ENCODE measurements at places on chromosomes 12 and 14. TPM values are rescaled to one million over a fixed set of nuclear protein-coding genes. Genes with fewer than 3 reads are reported as not detected.

GRCh38 chr12:78121969-78122610, 291.4 kb downstream of the NAV3 start:
- H3K27me3 ChIP-seq: no peaks in the 10 kb centered on the region
- H3K4me3 ChIP-seq: no peak overlapping the region
- no peak for DNase-seq
- H3K4me1 ChIP-seq: no peaks in the 10 kb centered on the region
- no peaks in the 10 kb centered on the region for H3K36me3 ChIP-seq

- peak overlapping the region; percentile 91 for H3K27ac ChIP-seq
- peaks cover 2% of the 10 kb centered on the region for H3K36me3 ChIP-seq
- no peaks in the 10 kb centered on the region for H3K27me3 ChIP-seq
- H3K4me3 ChIP-seq: no peak overlapping the region
Measured at GRCh38 chr12:32272465-32272864, 126.9 kb upstream of the FGD4 start.

- no peaks in the 10 kb centered on the region for H3K4me1 ChIP-seq
- H3K36me3 ChIP-seq: no peaks in the 10 kb centered on the region
- no peak for DNase-seq
- no peak overlapping the region for H3K27ac ChIP-seq
- H3K27me3 ChIP-seq: peaks cover 47% of the 10 kb centered on the region
- no peak overlapping the region for H3K4me3 ChIP-seq
Measured at GRCh38 chr12:131634037-131634436, 76.9 kb upstream of the SFSWAP start.

GRCh38 chr12:3161861-3162260, 84.7 kb downstream of the TSPAN9 start:
- peaks cover 11% of the 10 kb centered on the region for H3K27me3 ChIP-seq
- H3K4me1 ChIP-seq: peaks cover 9% of the 10 kb centered on the region
- no peak for DNase-seq

DNA sequence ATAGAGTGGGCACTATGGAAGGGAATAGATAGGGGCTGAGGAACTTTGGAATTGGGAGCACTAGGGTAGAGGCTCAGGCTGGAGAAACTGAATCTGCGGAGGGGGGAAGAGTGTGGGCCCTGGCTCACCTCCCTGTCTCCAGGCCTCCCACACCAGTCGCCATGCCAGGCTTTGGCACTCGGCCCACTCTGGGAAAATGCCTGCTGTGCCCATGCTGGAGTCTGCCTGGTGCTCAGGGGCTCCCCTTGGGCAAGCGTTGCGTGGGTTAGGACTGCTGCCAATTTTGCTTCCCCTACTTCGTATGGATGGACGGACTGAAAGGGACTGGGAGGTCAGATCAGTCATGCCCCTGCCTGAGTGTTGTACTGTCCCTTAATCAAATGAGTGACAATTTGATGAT, 34.6 kb upstream of the CISTR start:
- H3K27ac ChIP-seq: no peak overlapping the region
- H3K27me3 ChIP-seq: peaks cover 69% of the 10 kb centered on the region
- H3K4me1 ChIP-seq: no peaks in the 10 kb centered on the region
- H3K4me3 ChIP-seq: no peak overlapping the region
- no peak for DNase-seq

Gene DNAJC22
- total RNA-seq: 36.0 TPM

DNA sequence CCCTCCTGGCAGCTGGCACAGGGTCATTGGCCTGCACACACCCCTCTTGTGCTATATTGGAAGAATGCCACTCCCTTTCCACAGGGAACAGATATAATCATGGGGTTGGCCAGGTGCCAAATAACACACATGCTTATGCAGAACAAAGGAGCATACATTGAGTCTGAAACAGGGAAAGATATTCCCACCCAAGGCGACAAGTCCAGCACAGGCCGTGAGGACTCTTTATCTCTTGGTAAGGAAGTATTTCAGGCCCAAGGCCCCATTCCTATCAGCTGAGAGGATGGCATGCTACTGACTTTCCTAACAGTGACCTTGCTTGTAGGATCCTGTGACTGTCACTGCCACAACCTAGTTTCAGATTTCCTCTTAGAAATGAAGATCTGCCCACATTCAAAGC, 59.0 kb upstream of the STXBP6 start:
- H3K4me3 ChIP-seq: no peak overlapping the region
- no peak overlapping the region for H3K27ac ChIP-seq
- peaks cover 14% of the 10 kb centered on the region for H3K27me3 ChIP-seq
- no peak for DNase-seq
- peaks cover 12% of the 10 kb centered on the region for H3K4me1 ChIP-seq

GRCh38 chr12:53325511-53326061, 4.2 kb upstream of the AAAS start:
- no peak for DNase-seq
- peaks cover 21% of the 10 kb centered on the region for H3K4me1 ChIP-seq
- peaks cover 40% of the 10 kb centered on the region for H3K27me3 ChIP-seq
- no peak overlapping the region for H3K27ac ChIP-seq
- H3K36me3 ChIP-seq: no peaks in the 10 kb centered on the region
- peak overlapping the region; percentile 67 for H3K4me3 ChIP-seq

Gene KRT83
- total RNA-seq: not detected

- no peaks in the 10 kb centered on the region for H3K36me3 ChIP-seq
- H3K4me3 ChIP-seq: no peak overlapping the region
- no peak overlapping the region for H3K27ac ChIP-seq
- no peak for DNase-seq
Measured at GRCh38 chr12:67531051-67531450, 117.5 kb upstream of the DYRK2 start.

Gene CYP46A1
- 2.9 TPM for total RNA-seq

Gene MYBPC1
- not detected for total RNA-seq

GRCh38 chr14:61671082-61671481, 24.2 kb upstream of the HIF1A start:
- H3K27ac ChIP-seq: no peak overlapping the region
- H3K4me3 ChIP-seq: no peak overlapping the region
- no peaks in the 10 kb centered on the region for H3K4me1 ChIP-seq
- no peaks in the 10 kb centered on the region for H3K27me3 ChIP-seq
- DNase-seq: no peak

Gene ANKRD33
- 0.14 TPM for total RNA-seq

GRCh38 chr12:45866299-45866698, 124.1 kb downstream of the SCAF11 start:
- H3K4me3 ChIP-seq: no peak overlapping the region
- H3K4me1 ChIP-seq: peaks cover 4% of the 10 kb centered on the region
- no peak overlapping the region for H3K27ac ChIP-seq

GRCh38 chr12:54448344-54448743, 25.1 kb downstream of the GTSF1 start:
- DNase-seq: no peak
- peaks cover 2% of the 10 kb centered on the region for H3K4me1 ChIP-seq
- H3K36me3 ChIP-seq: no peaks in the 10 kb centered on the region
- peaks cover 20% of the 10 kb centered on the region for H3K27me3 ChIP-seq

DNA sequence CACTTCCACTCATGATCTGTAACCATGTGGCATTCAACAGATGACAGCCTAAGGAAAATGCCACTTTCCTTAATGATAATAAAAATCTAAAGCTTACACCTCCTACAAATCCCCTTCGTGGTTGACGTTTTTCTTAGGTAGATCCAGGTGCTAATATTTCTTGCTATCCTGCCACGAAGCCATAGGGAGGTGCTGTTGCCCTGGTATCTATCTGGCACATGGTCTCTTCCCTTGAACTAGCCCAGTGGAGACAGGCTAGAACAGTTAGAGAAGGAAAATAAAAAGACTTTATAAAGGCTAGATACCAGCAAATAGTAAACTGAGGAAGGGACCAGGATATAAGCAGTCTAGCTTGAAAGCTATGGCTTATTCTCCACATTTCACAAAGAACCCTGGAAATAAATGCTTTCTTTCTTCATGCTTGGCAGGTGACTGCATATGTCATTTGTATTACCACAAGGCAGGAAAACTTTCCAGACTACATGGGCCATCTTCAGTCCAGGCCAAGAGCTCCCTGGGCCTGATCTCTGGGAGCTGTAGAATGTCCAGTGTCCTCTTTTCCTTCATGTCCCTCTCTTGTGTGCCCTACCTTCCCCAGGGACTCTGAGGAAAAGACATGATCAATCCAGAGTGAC, 15.3 kb downstream of the SPIC start:
- H3K4me3 ChIP-seq: no peak overlapping the region
- no peaks in the 10 kb centered on the region for H3K36me3 ChIP-seq
- DNase-seq: no peak
- no peaks in the 10 kb centered on the region for H3K4me1 ChIP-seq
- no peak overlapping the region for H3K27ac ChIP-seq
- peaks cover 3% of the 10 kb centered on the region for H3K27me3 ChIP-seq

DNA sequence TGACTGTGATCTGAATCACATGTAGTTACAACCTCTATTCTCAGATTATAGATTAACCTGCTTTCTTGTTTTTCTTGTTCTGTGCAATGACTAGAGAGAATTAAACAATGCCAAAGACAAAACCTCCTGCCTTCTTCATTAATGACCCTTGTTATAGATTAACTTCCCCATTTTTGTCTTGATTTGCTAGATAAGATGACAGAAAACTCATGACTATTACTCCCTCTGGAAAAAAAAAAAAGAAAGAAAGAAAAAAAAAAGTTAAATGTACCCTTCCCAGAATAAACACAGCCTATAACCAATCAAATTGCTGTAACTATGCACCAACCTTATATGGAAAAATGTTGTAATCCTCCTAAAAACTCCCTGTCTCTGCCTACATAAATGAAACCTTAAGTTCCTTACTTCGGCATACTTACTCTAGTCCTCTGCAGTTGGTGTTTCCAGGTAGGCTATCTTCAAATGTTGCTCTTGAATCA, 41.1 kb upstream of the PCED1B start:
- no peaks in the 10 kb centered on the region for H3K27me3 ChIP-seq
- H3K4me3 ChIP-seq: peak overlapping the region; percentile 47
- peaks cover 5% of the 10 kb centered on the region for H3K36me3 ChIP-seq
- H3K27ac ChIP-seq: peak overlapping the region; percentile 80
